HFFc6 (cell line): ENCODE measurements at places on chromosomes 5 and 9. TPM values are rescaled to one million over a fixed set of nuclear protein-coding genes. Genes with fewer than 3 reads are reported as not detected.

DNA sequence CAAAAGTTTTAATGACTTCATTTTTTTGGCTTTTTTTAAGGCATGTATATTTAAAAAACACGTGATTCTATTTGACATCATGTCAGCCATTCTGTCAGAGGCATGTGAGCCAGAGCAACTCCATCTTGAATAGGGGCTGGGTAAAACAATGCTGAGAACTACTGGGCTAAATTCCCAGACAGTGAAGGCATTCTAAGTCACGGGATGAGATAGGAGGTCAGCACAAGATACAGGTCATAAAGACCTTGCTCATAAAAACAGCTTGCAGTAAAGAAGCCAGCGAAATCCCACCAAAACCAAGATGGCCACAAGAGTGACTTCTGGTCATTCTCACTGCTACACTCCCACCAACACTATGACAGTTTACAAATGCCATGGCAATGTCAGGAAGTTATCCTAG, 1000.6 kb upstream of the DMAC1 start:
- DNase-seq: no peak

- peak; percentile 17 for DNase-seq
Measured at GRCh38 chr5:88878976-88879375, 4.0 kb downstream of the MEF2C start.

DNA sequence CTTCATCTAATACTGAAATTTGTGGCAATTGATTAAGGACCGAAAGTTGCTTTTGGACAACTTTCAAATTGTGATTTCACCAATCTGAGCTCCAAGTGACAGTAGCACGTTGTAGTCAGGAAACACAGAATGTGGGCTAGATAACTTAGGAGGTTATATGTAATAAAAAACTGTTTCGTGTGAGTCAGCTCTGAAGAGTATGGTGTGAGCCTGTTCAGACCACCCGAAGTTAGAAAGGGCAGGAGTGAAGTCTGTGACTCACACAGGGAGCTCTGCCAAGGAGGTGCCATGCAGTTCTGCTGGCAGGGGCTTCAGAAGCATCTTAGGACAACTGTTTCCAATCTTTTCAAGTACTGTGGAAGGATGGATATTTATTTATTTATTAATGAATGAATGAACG, 16.4 kb upstream of the ZBTB34 start:
- peak; percentile 78 for DNase-seq

GRCh38 chr5:35771839-35772238, 84.9 kb upstream of the IL7R start:
- no peak for DNase-seq

DNA sequence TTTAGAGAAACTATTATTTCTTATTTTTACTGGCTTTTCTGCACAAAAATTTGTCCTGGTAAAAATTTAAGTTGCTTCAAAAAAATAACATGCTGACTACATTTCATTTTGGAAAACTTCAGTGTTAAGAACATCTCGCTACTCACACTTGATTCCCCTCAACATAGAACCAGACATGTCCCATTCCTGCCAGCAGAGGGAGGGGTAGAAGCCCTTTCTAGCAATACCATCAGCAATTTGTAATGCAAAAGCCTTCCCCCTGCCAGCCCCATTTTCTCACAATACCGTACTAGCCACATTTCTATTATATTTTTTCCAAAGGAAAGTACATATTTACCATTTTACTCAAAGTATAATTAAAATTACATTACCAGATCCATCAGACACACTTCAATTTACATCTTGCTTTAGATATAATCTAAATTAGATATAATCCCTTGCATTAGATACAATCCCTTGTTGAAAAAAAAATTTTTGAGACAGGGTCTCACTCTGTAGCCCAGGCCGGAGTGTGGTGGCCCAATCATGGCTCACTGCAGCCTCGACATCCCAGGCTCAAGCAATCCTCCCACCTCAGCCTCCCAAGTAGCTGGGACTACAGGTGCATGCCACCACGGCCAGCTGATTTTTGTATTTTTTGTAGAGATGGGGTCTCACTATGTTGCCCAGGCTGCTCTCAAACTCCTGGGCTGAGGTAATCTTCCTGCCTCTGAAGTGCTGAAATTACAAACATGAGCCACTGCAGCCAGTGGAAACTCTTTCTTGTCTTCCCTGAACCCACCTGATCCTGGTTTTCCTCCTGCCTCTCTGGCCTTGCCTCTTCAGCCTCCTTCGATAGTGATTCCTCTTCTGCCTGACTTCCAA, 39.6 kb upstream of the IDNK start:
- DNase-seq: peak; percentile 56

- DNase-seq: no peak
Measured at GRCh38 chr9:114499941-114500696, 5.2 kb downstream of the WHRN start.

Gene SHLD3
- 1.2 to 1.9 TPM (median 1.6 TPM) in 3 replicates for total RNA-seq

GRCh38 chr5:136605638-136606037, 240.3 kb upstream of the TRPC7 start:
- no peak for DNase-seq

Gene LPCAT1
- 39.2 and 47.1 TPM in 2 replicates for total RNA-seq

DNA sequence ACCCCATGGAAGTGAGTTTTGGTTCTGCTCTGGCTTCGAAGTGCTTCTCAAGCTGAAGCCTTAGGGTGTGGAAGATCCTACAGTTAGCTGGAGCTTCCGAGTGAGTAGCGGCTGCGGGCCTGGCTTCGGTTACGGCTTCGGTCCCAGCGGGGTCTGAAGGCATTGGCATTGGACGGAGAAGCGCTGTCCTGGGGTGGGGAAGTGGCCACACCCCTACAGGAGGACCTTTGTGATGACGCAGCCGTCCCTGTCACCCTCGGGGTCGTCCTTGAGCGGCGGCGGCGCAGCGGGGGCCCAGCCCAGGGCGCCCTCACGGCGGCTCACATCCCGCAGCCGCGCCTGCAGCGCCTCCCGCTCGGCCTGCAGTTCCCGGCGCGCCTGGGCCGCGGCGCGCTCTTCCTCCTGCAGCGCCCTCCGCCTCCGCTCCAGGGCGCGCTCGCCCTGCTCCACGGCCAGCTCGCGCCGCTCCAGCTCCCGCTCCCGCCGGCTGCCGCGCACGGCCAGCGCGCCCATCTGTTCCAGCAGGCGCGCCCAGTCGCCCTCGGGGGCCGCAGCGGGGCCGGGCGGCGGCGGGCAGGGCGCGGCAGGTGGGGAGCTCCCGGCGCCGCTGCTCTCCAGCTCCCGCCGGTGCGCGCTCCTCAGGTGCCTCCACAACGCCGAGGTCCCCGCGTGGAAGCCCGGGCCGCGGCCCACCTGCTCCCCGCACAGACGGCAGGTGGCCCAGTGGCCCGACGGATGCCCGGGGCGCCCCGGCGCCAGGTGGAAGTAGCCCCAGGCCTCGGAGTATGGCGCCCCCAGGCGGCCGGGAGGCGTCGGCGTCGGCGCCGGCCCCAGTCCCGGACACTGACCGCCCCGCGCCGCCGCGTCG, 9.9 kb downstream of the ZBED3 start:
- no peak for DNase-seq

DNA sequence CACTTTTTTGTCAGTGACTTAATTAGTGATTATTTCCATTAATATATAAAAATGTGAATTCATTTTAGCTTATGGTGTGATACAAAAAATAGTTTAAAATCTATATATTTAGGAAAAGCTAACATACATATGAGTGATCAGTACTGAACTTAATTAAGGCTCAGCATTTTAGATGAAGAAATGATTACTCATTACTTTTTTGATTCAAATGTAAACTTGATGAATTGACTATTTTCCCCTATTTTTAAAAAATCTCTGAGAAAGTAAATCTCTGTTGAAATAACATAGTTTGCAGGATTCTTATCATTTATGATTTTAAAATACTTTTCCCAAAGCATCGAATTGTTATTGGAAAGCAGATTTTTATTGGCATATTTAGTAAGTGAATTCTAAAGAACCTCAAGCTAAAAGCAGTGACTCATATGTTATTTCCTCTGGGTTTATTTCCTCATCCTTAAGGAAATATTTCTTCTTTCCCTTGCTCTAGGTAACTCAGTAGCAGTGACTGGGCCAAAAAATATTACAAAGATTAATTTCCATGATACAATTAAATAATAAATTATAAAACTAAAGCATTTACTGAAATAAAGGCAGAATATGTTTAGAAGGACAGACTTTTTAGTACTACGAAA, 290.6 kb downstream of the FER start:
- peak; percentile 6 for DNase-seq

Gene C6
- total RNA-seq: not detected in 3 replicates

DNA sequence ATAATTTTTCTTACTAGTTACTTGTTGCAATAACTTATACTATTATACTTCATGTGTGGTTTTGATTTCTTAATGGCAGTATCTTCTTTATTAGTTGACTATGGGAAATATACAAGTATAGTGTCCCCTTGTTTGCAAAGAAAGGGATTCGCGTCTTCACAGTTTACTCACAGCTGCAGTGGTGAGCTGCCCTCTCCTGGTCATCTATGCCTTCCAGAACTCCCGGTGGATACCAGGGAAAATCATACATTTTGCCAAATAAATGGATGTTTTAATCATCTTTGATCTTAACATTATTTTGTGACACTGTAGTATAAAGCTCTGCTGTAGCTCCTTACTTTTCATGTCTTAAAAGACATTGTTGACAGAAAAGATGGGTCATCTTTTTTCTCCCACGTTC, 142.0 kb downstream of the ZCCHC7 start:
- DNase-seq: peak; percentile 18

DNA sequence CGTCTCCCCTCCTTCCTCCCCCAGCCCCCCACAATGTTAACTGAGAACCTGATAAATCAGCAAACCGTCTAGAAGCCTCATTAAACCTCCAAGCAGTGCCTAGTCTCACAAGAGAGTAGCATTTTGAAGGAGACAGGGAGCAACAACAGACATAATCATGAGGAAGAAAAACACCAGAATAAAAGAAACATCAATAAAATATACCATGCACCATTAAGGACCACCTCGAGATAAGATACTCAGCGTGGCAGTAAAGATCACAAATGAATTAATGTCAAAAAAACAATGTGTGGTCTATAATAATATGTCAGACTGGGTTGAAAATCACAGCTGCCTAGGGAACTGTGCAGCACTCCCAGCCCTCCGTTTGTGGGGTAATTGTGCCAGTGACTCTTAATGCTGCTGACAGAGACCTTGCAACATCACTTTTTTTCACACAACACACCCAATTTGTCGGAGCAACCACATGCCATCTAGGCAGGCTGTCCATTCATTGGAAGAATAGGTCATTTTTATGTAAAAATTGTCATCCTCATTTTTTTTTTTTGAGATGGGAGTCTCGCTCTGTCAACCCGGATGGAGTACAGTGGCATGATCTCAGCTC, 450.8 kb upstream of the WWC1 start:
- DNase-seq: no peak

- no peak for DNase-seq
Measured at GRCh38 chr9:116087751-116088194, 65.8 kb upstream of the PAPPA start.
